ENCODE measurements at places on chromosomes 2 and 18.

GRCh38 chr18:21272016-21272579 lies 30.1 kb downstream of the GREB1L start:
- no peak for DNase-seq

GRCh38 chr2:128771401-128771800 lies 452.7 kb upstream of the HS6ST1 start:
- no peak for DNase-seq

DNA sequence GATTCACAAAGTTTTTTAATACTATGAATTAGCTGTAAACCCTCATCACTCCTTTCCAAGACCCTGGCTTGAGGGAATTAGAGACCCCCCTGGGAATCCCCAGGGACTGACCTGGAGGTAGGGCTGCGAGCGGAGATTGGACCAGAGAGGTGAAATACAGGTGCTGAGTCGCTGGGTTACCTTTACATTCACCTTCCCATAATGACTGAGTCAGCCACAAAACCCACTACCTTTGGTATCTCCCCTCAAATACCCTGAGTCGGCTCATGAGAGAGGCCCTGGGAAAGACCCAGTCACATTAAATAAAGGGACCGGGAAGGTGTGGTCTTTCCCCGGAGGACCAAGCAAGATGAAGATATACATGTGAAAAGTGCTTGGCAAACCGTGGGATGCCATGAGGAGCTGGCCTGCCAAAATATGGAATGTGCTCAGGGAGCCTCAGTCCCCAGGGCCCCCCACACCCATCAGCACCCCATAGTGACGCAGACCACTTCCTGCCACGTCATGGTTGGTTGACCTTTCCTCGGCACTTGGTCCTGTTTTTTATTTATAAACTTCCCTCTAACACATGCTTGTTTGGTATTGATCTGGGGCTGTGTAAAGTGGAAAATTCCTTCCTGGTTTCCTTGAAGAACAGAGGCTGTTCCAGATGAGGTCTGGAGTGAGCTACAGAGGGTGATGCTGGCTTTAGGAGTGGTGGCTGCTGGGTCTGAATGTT lies 51.4 kb downstream of the IL1RL2 start:
- no peak for DNase-seq

- DNase-seq = no peak
These were observed 86.3 kb upstream of the LRRTM4 start for GRCh38 chr2:77608510-77608909.

DNA sequence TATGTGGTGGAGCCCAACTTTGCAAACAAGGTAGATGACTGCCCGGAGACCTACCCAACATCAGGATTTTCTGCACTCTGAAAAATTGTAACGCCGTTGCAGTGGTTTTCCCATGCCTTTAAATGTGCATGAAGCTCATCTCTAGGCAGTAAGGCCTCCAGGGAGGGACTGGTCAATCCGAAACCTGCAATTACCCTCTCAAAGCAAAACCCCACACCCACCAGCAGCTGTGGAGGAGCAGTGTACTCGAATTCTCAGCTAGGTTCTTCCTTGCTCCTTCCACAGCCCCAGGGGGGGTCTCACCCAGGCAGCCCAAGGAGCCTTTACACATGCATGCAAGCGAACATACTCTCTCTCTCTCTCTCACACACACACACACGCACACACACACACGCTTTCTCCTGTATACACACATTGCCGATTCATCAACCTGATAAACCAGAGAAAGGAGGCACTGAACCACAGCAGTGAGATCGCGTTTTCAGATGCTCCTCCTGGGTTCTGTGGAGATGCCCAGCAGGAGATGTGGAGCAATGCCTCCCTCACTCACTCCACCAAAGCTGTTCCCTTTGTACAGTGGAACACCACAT lies 109.2 kb downstream of the VIT start:
- no peak for DNase-seq

Data from HuH-7 (cell line).